Progenitor cell of endocrine pancreas (in vitro differentiated cells): ENCODE measurements at places on chromosomes 2 and 18.

GRCh38 chr2:114139542-114139941 is 249.7 kb downstream of the ACTR3 start:
- DNase-seq, result no peak

DNA sequence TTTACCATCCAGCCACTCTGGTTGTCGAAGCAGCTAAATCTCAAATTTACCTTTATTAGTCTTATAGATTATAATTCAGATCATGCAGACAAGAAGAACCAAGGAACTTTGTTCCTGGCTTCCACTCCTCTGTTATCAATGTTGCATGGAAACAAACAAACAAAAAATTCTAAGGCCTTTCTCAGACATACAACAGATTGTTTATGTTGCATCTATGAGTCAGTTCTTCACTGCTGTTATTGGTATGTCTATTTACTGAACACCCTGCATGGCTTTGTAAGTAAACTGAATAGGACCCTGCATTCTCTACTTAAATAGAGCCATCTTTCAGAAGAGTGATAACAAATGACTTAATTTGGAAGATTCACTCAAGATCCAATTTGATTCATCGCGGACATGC is 1.6 kb upstream of the ANKRD44 start:
- DNase-seq, result no peak

- no peak for DNase-seq
These were observed 1.0 kb downstream of the CHRNG start for GRCh38 chr2:232540441-232541041.

- DNase-seq, result no peak
These were observed 3.5 kb upstream of the APOB start for GRCh38 chr2:21047141-21048009.

- DNase-seq, result no peak
These were observed 239.1 kb downstream of the CPS1 start for GRCh38 chr2:210795506-210795905.

- DNase-seq, result no peak
These were observed 7.5 kb upstream of the IL1A start for GRCh38 chr2:112791693-112792230.

DNA sequence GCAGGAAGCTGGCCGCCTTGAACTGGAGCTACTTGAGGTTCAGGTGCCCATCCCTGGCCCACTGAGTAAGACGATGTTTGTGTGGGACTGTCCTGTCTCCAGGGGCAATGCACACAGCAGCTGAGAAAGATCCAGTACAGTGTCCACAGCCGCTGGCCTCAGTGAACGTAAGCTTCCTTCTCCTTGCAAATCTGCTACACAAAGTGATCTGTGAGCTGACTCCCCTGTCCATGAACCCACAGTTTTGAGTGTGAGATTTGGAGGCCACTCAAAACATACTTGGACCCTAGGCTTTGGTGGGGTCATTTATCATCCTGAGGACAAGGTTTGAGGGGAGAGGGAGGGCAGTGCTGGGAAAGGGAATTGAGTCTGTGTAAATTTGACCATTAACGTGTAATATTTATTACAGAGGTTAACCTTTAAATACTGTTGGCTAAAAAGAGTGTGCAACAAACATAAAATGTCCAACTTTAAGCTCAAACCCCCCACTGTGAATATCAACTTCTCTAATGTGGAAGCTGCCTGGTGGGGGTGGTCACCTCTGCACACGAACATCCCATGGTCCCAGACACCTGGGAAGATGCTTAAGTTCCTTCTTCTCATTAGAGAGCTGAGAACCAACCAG is 4.9 kb upstream of the CYS1 start:
- DNase-seq, result no peak

DNA sequence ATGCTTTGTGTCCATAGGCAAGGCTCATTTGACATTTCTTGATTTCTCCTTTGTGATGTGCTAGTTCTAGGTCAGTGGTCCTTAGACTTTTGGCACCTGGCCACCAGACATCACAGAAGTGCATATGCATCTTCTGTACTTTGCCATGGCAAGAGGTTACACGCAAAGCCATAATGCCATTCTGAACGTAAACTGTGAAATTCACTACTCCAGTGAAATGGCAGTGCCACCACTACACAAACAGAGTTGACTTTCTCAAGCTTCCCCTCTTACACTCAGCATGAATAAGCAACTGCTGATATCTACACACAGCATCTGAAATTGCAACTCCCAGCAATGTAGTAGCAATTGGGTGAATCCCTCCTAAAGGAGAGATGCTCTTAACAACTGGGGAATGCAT is 729.3 kb downstream of the DPP10 start:
- DNase-seq, result no peak

DNA sequence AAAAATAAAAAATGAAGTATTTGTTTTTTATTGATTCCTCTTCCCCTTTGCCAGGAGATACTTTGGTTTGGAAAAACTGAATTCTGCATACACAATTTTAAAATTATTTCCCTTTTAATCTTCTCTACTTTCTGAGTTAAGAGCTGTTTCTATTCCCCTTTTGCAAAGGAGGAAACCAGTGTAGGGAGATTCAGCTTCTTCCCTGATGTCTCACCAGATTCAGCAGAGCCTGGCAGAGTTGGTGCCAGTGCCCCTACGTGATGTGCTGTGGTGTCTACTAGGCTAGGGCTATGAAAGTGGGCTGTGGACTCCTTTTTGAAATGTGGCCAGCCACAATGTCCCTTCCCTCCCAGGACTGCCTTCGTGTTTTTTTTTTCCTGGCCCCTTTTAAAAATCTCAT is 2.4 kb downstream of the RPE start:
- DNase-seq, result no peak

DNA sequence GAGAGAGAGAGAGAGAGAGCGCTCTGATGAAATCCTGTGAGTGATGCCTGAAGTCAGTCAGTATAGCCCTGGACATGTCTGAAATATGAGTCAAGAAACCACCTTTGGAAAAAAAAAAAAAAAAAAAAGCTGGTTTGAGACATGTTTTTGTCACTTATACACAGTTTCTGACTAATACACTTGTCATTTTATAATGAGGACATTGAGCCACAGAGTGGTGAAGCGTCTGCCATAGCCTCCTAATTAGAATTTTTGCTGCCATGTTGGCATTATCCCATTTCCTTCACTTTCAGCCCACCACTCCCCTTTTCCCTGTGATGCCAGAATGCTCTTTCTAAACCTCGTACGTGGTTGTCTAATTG is 15.7 kb upstream of the MYO3B start:
- DNase-seq, result no peak

GRCh38 chr18:36718705-36719328 is 110.0 kb downstream of the TPGS2 start:
- DNase-seq, result no peak

DNA sequence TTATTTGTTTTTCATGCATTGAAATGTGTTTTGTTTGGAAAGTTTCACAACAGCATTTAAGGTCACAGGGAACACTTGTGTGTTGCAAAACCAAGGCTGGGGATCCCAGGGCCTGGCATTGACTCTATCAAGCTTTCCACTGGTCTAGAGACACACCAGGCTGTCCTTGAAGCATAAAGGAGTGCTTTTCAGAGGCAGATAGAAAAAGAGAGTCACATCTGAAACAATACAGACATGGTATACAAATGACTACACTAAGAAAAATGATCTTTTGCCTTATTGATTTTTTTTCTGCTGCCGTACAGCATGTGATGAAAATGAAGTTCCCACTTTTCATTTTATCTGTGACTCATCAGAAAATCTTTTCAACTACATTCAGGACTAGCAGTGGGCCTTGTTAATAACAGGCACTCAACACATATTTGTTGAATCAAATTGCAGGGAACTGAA is 61.9 kb upstream of the ZCCHC2 start:
- no peak for DNase-seq

GRCh38 chr18:77544792-77545191 is 295.1 kb downstream of the GALR1 start:
- DNase-seq, result no peak

- no peak for DNase-seq
These were observed 106.4 kb downstream of the EXOC6B start for GRCh38 chr2:72719416-72719815.

GRCh38 chr2:241239552-241240202 is 51.2 kb downstream of the ANO7 start:
- no peak for DNase-seq

- no peak for DNase-seq
These were observed 372.4 kb upstream of the SALL3 start for GRCh38 chr18:78607221-78607620.

GRCh38 chr2:43898134-43898837 is 59.5 kb downstream of the ABCG8 start:
- no peak for DNase-seq

DNA sequence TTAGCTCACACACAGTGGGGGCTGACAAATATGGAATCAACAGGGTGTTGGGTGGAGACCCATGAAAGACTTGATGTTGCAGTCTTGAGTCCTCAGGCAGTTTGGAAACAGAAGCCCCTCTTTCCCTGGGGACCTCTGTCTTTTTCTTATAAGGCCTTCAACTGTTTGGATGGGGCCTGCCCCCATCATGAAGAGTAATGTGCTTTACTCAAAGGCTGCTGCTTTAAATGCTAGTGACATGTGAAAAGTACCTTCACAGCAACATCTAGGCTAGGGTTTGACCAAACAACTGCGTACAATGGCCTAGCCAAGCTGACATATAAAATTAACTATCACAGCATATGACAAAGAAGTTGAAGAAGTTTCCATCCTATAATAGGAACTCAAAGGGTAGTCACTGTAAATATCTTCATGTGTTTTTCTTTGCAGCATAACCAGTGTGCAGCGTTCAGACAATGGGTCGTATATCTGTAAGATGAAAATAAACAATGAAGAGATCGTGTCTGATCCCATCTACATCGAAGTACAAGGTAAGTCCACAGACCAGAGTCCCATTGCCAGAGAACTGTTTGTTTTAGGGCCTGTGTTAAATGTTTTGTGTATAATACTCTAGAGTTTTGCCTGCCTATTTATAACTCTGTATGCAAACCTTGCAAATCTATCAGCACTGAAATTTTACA is 46.3 kb downstream of the MERTK start:
- no peak for DNase-seq
